Epithelial cell of esophagus (primary cell): ENCODE measurements at places on chromosomes 6 and 20.

DNA sequence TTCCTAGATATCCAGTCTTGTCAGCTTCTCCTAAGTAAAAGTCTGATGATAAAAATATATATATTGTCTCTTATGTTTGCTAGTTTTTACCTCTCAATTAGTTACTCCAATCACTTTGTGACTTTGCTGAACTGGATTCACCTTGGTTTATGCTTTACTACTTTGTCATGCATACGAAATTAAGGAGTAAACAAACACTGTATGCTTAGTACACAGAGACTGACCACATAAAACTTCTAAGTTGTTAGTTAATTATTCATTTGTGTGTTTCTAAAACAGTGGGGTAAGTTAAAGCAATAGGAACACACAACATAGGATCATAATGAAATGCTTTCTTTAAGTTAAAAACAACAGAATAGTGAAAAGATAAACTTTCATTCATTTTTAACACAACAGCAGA is 877.3 kb upstream of the MAP3K7 start:
- DNase-seq, result no peak

DNA sequence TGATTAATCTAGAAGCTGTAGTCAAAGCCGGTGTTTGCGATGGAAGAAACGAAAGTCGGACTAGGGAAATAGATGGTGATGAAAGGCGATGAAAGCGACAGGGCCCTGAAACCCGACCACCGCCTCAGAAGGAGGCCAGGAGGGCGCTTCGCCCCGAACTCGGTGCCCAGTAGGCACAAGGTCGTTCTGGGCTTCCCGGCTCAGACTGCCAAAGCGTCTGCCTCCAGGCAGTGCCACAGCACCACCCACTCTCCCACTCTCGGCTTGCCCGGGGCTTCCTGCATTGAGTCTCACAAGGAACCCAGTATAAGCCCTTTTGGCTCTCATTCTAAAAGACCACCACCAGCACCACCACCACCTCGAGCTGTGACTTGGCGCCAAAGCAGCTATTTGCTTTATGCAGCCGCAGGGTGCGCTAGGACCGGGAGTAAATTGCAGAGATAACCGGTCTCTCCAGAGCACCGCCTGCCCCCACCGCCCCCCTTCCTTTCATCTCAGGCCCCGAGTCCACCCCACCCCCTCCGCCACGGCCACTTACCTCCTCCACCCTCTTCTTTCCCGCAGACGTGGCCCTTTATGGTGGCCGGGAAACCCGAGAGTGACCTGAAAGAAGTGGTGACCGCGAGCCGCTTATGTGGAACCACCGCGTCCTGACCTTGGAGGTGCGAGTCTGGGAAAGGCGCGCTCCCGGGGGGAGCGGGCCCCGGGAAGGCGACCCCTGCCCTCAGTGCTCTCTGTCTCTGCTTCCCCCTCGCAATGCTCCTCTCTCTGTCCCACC is 2.4 kb downstream of the TCF21 start:
- peak; percentile 14 for DNase-seq

DNA sequence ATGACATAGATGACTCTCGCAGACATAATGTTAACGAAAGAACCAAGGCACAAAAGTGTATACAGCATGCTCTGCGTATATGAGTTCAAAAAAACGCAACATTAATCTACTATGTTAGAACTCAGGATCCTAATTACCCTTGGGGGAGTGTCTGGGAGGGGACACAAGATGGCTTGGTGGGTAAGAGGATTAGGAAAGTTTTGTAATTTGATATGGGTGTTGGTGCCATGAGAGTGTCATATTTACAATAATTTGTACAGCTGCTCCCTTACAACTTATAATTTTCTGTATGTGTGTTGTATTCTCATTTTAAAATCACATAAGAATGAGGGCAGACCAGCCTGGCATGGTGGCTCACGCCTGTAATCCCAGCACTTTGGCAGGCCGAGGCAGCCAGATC is 38.6 kb downstream of the TFEB start:
- no peak for DNase-seq

GRCh38 chr20:58693226-58694006 is 816 bp downstream of the NPEPL1 start:
- DNase-seq, result no peak

DNA sequence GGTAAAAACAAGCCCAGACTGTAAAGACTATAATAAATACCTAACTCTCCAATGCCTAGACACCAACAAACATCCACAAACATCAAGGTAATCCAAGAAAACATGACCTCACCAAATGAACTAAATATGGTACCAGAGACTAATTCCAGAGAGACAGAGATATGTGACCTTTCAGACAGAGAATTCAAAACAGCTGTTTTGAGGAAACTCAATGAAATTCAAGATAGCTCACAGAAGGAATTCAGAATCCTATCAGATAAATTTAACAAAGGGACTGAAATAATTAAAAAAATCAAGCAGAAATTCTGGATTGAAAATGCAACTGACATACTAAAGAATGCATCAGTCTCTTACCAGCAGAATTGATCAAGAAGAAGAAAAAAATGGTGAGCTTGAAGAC is 26.6 kb downstream of the NCOA6 start:
- no peak for DNase-seq

GRCh38 chr20:31919410-31920155 is 32.3 kb downstream of the PDRG1 start:
- no peak for DNase-seq

DNA sequence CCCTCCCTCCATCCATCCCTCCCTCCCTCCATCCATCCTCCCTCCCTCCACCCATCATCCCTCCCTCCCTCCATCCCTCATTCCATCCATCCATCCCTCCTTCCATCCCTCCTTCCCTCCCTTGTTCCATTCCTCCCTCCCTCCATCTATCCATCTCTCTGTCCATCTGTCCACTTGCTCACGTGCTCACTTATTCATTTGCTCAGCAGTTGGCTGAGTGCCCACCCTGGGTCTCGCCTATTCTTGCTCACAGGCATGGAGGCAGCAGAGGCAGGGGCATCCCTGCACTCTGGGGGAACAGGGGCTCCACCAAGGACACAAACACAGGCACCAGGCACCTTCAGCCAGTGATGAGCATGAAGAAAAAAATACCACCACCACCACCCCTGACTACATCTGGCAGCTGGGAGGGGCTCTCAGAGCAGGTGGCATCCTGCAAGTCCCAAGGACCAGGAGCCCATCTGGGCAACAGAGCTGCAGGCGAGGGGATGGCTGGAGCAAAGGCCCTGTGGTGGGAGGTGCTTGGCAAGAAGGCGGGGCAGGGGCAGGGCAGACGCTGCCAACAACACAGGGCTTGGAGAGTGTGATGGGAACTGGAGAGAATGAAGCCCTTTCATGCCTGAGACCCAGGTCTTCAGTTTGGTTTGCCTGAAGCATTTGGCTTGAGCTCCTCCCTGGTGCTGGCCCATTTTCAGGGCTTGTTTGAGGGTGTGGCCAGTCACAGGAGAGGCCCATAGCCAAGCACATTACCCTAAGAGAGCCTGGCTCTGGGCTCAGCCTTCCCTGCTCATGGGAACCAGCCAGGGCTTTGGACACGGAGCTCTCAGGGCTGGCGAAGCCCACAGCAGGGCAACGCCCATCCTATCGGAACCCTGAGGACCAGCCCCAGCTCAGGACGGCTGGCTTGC is 40.2 kb upstream of the MRGBP start:
- DNase-seq, result no peak

GRCh38 chr6:81969011-81969410 is 216.5 kb upstream of the TENT5A start:
- no peak for DNase-seq

DNA sequence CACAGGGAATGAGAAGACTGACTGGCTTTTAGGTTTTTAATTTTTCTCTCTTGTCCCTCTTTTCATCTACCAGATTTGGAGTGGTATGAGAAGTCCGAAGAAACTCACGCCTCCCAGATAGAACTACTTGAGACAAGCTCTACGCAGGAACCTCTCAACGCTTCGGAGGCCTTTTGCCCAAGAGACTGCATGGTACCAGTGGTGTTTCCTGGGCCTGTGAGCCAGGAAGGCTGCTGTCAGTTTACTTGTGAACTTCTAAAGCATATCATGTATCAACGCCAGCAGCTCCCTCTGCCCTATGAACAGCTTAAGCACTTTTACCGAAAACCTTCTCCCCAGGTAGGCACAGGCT is 644 bp downstream of the MAD2L1BP start:
- DNase-seq, result peak; percentile 21

GRCh38 chr6:132400883-132401617 is at the start of gene MOXD1:
Gene MOXD1 (minus strand): TSS chr6:132401475. CDS start chr6:132401426, 49 bp downstream.
- DNase-seq, result peak; percentile 41

GRCh38 chr20:1628621-1629020 is 8.8 kb upstream of the SIRPB1 start:
- DNase-seq, result no peak

- DNase-seq, result no peak
Observed at GRCh38 chr6:128364766-128365519, 155.5 kb downstream of the PTPRK start.

DNA sequence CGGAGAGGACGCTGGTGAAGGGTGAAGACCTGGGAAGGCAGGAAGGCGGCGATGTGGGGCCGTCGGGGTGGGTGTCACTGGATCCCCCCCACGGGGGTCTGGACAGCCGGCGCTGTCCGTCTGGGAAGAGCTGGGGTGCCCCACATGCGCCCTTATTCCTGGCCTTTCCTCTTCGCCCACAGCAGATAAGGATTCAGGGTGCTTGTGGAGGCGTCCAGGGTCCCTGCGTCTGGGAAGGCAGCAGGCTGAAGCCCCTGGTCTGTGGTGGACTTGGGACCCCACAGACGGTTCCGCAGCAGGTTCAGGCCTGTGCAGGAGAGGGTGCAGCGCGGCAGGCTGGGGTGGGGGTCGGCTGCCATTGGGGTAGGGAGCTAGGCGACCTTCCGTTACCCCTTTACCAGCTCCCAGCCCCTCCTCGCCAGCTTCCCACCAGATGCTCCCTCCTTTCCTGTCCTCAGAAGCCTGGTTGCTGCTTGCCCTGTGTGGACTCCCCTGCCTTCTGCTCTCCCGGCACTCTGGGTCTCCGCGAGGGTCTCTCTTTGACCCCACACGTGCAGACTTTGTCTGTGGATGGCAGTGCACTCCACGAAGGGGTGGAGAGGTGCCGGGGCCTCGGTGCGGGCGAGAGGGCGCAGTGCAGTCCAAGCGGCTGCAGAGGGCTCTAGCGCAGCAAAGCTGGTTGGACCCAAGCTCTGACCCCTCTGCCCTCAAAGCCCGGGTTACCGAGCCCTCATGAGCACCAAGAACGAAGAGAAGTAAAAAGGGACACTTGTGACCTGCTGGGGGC is 2.1 kb upstream of the GATA5 start:
- no peak for DNase-seq

GRCh38 chr20:3924304-3925112 is 35.3 kb downstream of the PANK2 start:
- no peak for DNase-seq

DNA sequence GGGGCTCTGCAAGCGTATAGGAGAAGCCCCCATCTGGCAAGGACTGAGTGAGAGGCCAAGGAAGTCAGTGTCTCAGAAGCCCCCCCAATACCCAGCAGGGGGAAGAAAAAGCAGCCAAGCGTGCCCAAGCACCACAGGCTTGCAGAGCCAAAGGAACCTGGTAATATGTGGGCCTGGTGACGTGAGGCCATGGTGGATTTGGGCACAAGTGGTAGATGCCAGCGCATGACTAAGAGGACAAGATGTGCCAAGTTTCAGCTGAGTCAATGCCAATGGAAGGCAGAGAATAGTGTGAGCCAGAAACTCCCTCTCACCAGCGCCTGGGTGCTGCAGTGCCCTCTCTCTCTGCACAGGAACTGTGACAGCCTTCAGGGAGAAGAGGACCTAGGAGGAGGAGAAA is 110.0 kb downstream of the QRSL1 start:
- DNase-seq, result peak; percentile 97

DNA sequence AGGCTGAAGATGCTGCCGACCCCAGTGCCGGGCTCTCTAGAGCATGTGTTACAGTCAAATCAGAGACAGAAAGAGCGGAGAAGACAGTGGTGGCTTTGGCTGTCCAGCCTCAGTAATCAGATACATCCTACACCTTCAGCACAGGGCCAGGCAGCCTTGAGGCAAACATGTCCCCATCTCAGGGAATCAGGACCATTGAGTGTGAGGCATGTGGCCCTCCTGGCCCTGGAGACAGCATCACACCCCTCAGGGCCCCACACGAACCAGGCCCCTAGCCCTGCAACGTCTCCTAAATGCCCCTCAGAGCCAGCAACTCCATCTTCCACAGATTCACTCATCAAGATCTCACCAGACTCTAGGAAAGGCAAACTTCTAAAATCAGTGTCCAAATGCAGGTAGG is 24.5 kb downstream of the PXDC1 start:
- DNase-seq, result no peak

GRCh38 chr20:62776692-62777527 is 19.4 kb upstream of the MRGBP start:
- DNase-seq, result peak; percentile 46

DNA sequence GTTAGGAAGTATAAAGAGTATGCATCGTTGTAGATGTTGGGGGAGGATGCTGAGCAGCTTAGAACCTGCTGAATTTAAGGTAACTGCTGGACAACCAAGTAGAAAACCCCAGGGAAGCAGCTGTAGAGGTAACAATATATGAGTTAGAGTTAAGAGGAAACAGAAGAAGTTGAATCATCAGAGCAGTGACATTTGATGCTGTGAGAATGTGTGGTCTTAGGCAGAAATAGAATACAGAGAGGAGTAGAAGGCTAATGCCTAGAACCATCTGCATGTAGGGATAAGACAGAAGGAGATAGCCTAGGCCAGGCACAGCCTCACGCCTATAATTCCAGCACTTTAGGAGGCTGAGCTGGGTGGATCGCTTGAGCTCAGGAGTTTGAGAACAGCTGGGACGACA is 22.6 kb upstream of the DYNLRB1 start:
- DNase-seq, result no peak
